ENCODE measurements at places on chromosomes 1 and 21. TPM values are rescaled to one million over a fixed set of nuclear protein-coding genes. Genes with fewer than 3 reads are reported as not detected.

DNA sequence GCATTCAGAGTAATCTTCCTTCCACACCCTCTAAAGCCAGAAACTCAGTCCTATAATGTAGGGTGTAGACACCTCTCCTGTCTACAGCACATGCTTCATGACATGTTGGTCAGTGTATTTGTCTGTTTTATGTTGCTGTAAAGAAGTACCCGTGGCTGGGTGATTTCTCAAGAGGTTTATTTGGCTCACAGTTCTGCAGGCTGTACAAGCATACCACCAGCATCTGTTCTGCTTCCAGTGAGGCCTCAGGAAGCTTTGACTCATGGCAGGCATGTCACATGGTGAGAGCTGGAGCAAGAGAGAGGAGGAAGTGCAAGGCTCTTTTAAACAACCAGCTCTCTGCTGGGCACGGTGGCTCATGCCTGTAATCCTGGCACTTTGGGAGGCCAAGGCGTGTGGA, 12.1 kb downstream of the PLOD1 start:
- H3K27ac ChIP-seq, result no peak overlapping the region
- H3K27me3 ChIP-seq, result no peaks in the 10 kb centered on the region
- DNase-seq, result no peak
- no peak overlapping the region for H3K4me3 ChIP-seq
- H3K36me3 ChIP-seq, result no peaks in the 10 kb centered on the region

DNA sequence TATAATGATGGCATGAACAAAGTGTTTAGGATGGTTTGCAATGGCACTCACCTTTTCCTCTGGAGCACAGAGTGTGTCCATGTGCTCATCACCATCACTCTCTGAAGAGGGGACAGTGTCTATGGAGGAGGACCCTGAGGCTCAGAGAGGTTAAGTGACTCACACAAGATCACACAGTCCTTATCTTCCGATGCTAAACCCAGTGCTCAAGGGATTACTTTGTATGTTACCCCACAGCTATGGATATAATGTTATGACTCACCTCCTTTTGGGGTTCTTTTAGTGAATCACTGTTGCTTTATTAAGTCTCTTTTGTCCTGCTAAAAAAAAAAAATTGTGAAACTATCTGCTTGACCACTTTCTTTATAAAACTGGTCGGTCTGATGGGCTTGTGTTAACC, 67.6 kb downstream of the TENT5C start:
- no peak for DNase-seq
- H3K4me3 ChIP-seq, result no peak overlapping the region
- H3K27ac ChIP-seq, result no peak overlapping the region
- H3K27me3 ChIP-seq, result no peaks in the 10 kb centered on the region

- H3K27me3 ChIP-seq, result no peaks in the 10 kb centered on the region
- no peak for DNase-seq
- peaks cover 5% of the 10 kb centered on the region for H3K4me1 ChIP-seq
- no peak overlapping the region for H3K27ac ChIP-seq
- H3K4me3 ChIP-seq, result no peak overlapping the region
- no peaks in the 10 kb centered on the region for H3K36me3 ChIP-seq
These were observed 222.8 kb downstream of the FOXD2 start for GRCh38 chr1:47660622-47661021.

DNA sequence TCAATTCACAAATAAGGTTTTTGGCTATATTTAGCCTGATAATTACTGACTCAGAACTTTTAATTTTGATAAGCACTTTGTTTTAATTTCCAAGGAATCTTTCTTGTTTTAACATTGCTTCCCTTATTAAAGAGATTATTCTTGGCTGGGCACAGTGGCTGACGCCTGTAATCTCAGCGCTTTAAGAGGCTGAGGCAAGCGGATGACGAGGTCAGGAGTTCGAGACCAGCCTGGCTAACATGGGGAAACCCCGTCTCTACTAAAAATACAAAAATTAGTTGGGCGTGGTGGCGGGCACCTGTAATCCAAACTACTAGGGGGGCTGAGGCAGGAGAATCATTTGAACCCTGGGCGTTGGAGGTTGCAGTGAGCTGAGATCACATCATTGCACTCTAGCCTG, 13.8 kb downstream of the ALG14 start:
- no peak overlapping the region for H3K4me3 ChIP-seq
- no peak for DNase-seq
- H3K4me1 ChIP-seq, result no peaks in the 10 kb centered on the region
- peak overlapping the region; percentile 36 for H3K27ac ChIP-seq
- H3K27me3 ChIP-seq, result no peaks in the 10 kb centered on the region
- no peaks in the 10 kb centered on the region for H3K36me3 ChIP-seq

GRCh38 chr1:171794085-171794484, 12.6 kb downstream of the METTL13 start:
- no peak overlapping the region for H3K27ac ChIP-seq
- H3K27me3 ChIP-seq, result no peaks in the 10 kb centered on the region
- DNase-seq, result no peak
- H3K4me3 ChIP-seq, result no peak overlapping the region
- H3K36me3 ChIP-seq, result peaks cover 10% of the 10 kb centered on the region

DNA sequence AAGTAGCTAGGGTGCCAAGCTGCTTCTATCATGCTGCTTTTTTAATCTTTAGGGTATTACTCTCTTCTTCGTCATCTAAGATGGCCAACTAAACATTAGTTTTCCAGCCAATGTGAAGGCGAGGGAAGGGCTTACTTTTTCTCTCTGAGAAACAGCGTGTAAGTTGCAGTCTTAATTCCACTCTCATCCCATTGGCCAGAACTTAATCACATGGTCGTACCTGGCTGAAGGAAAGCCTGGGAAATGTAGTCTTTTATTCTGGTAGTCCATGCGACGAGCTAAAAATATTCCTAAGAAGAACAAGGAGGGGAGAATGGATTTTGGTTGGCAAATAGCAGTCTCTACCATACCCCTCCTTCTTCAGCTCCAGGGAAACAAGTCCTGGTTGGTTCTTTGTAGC, 21.5 kb downstream of the DNAJC6 start:
- no peak for DNase-seq
- no peak overlapping the region for H3K4me3 ChIP-seq
- H3K27me3 ChIP-seq, result no peaks in the 10 kb centered on the region
- no peaks in the 10 kb centered on the region for H3K36me3 ChIP-seq

DNA sequence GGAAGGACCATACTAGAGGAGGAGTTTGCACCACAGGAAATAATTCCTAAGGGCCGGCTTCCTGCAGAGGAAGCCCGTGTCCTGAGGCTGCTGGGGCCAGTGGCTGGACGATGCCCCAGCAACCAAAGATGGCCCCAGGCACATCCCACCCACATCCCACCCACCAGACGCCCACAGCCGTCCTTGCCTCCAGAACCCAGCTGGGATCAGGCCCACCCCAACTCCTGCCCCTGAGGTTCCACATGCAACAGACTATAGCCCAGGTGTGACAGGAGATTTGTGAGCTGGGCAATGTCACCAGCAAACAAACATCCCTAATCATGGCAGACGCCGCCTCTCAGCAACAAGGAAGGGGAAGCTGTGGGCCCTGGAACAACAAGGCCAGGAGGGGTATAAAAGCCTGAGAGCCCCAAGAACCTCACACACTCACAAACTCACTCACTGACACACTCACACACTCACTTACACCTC, at the start of gene KRTAP10-9:
Gene KRTAP10-9 (plus strand): TSS at position 421 of the 471 bp plus-strand sequence. CDS start 79 bp downstream, outside the sequence.
- no peaks in the 10 kb centered on the region for H3K36me3 ChIP-seq
- no peaks in the 10 kb centered on the region for H3K4me1 ChIP-seq
- no peak for DNase-seq
- no peak within 1 kb of the TSS for H3K4me3 ChIP-seq
- H3K27ac ChIP-seq, result no peak within 1 kb of the TSS
- no peaks in the 10 kb centered on the region for H3K27me3 ChIP-seq

DNA sequence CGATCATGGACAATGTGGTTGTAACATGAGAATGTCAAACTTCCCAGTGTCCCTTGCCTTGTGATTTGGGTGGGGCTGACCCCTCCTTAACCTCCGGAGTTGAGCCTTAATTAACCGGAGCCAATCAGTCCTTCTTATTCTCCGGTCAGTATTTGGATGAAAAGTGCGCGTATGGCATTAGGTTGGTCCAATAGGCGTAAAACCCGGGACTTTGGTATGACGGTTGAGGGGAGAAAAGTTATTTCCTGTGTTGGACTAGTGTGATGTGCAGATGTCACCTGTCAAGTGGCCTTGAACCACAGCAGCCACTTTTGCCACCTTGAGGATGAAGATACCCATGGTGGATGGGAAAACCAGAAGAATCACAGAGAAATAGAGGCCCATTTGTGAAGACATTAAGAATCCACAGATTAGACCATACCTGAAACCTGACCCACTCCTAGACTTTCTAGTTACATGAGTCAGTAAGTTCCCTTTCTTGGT, 5.1 kb downstream of the PAFAH2 start:
- H3K4me1 ChIP-seq, result no peaks in the 10 kb centered on the region
- H3K4me3 ChIP-seq, result no peak overlapping the region
- H3K36me3 ChIP-seq, result peaks cover 2% of the 10 kb centered on the region

- no peaks in the 10 kb centered on the region for H3K36me3 ChIP-seq
- DNase-seq, result no peak
- no peaks in the 10 kb centered on the region for H3K4me1 ChIP-seq
- no peak overlapping the region for H3K4me3 ChIP-seq
These were observed 426.5 kb upstream of the CAMK1G start for GRCh38 chr1:209156991-209157390.

GRCh38 chr1:115242543-115242942, 95.5 kb downstream of the NGF start:
- DNase-seq, result no peak
- no peak overlapping the region for H3K4me3 ChIP-seq
- no peaks in the 10 kb centered on the region for H3K27me3 ChIP-seq
- H3K27ac ChIP-seq, result no peak overlapping the region
- no peaks in the 10 kb centered on the region for H3K4me1 ChIP-seq

DNA sequence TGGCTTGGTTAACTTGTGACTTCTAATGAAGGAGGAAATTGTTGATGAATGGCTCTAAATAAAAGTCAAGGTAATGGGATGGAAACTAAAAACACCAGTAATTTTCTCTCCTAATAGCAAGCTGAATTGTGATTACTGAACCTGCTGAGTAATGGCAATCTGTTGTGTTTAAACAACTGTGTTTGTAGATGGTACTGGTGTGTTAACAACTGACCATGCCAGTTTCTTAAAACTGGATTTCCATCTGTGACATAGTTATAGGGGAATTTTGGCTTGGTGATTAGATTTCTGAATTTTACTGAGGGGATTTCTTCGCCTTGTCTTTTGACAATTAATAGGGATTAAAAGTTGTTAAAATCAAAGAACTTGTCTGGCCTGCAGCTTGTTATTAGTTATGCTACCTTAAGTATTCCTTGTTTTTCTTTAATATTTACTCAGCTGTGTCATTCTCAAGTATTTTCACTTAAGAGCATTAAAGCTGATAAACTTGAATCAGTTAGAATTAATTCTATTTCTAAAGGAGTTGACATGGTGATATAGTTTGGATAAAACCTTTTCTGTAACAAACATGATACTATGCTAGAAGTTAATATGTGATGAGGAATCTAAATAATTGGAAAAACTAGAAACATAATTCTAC, 7.9 kb upstream of the ERO1B start:
- H3K36me3 ChIP-seq, result no peaks in the 10 kb centered on the region
- H3K4me1 ChIP-seq, result no peaks in the 10 kb centered on the region
- no peaks in the 10 kb centered on the region for H3K27me3 ChIP-seq
- no peak overlapping the region for H3K4me3 ChIP-seq
- no peak for DNase-seq

- no peak overlapping the region for H3K27ac ChIP-seq
- no peak for DNase-seq
- no peaks in the 10 kb centered on the region for H3K4me1 ChIP-seq
- H3K27me3 ChIP-seq, result no peaks in the 10 kb centered on the region
These were observed 177.1 kb downstream of the TNR start for GRCh38 chr1:175566247-175566646.

DNA sequence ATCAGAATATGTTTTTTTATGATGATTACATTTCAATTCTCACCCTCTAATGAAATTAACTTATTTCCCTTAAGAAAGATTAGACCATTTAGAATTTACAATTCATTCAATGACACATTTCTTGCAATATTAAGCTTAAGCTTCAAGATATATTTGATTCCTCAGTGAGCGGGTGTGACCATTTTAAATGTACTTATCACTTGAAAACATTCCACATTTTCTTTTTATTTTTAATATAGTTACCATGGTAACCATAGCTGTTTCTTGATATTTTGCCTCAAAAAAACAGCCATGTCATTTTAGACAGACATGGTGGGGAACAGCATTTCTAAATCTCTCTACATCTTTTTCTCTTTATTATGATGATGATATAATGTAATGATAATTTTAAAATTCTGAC, 1029.0 kb upstream of the B3GALT2 start:
- H3K4me1 ChIP-seq, result no peaks in the 10 kb centered on the region
- no peak overlapping the region for H3K27ac ChIP-seq
- H3K27me3 ChIP-seq, result no peaks in the 10 kb centered on the region
- no peaks in the 10 kb centered on the region for H3K36me3 ChIP-seq
- no peak for DNase-seq

NGF gene
- 17.2 TPM for total RNA-seq

SH2D1B gene
- total RNA-seq, result 0.63 TPM

HNRNPR gene
- 113 TPM for total RNA-seq

REN gene
- total RNA-seq, result not detected

EFNA4 gene
- 3.0 TPM for total RNA-seq

Measured in aorta (tissue), 5 donors.